ENCODE measurements at places on chromosomes 2 and 18.

DNA sequence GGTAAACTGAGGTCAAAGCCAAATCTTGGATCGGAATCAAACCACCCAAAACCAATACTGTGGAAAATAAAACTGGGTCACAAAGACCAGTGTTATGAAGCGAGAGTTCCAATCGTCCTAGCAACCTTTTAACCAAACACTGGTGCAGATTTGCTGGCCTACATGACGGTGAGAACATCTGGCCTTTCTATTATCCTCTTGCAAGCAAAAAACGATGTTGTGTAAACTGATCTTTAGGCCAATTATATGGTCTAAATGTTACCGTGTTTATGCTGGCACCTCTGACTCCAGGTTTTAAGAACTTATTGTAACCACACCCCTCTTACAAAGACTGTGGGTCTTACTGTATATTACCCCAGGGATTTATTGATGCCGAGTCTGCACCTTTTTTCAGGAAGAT, 145.9 kb downstream of the GFPT1 start:
- no peak for DNase-seq

DNA sequence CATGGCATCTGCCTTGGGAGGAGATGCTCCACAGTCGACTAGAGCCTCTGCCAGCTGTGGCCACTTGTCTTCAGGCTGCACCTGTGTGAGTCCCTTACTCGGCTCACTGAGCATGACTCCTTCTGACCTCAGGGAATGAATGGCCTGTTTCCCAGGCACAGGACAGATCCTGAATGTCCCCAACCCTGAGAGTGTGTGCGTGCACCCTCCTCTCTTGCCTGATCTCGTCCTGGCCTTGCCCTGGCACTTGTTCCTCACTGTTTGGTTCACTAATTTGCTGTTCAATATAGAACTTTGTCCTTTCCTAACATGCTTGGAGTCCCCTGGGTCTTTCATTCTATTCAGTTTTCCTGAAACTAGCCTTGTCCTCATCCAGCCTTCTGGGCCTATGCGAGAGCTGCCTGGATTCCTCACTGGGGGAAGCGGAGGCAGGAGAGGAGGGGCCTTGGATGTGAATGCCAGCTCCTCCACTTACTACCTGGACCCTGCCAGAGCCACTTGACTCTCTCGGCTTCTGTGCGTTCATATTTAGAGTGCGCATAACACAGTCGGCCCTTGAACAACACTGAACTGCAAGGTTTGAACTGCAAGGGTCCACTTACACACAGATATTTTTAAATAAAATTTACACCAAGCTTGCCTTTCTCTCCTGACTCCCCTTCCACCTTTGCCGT, 184.8 kb downstream of the ACKR3 start:
- DNase-seq = no peak

DNA sequence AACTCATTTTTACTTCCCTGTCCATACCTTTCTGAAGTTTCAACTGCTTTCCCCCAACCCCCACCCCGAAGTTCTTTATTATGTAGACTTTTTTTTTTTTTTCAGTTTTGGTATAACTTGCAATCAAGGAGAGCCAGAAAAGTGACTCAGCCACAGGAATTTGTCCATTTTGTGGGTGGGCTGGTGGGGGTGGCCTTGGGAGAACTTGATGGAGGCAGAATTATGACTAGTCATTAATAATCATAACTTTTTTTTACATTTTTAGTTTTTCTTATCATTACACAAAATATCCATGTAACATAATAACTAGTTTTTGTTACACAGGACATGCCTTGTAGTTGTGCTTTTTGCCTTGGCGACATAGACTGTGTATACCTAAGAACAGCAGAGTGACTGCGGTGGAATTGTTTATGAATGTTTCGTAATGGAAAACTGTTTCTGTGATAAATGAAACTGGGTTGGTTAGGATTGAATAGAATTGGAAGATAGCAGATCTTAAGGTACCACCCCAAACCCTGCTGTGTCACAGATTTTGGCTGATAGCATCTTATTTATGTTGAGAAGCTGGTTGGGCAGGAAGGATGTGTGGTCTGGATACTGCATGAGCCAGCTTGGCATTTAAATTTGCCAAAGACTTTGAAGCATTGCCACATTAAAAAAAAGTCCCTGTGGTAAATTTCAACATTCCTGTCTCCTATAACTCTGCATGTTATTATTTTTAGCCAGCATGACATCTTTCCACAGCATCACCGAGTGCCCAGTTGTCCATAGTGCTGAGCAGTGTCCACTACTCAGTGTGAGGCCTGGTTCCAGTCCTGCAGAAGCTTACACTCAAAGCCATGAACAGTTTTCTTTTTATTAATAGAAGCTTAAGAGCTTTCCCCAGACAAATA, 30.7 kb downstream of the LYPD6B start:
- peak; percentile 94 for DNase-seq

- peak; percentile 38 for DNase-seq
Observed at GRCh38 chr2:172096626-172097547, 5.8 kb downstream of the DLX2 start.

GRCh38 chr2:222582928-222583327, 73.0 kb downstream of the FARSB start:
- DNase-seq = peak; percentile 45

- peak; percentile 1 for DNase-seq
Observed at GRCh38 chr2:114368705-114369104, 73.7 kb upstream of the DPP10 start.

All from common myeloid progenitor, CD34-positive (primary cell).